NT2/D1 (cell line): ENCODE measurements at places on chromosomes 12 and 14.
A peak's percentile ranks its signal among the peaks of the same experiment; 100 is the strongest.

DNA sequence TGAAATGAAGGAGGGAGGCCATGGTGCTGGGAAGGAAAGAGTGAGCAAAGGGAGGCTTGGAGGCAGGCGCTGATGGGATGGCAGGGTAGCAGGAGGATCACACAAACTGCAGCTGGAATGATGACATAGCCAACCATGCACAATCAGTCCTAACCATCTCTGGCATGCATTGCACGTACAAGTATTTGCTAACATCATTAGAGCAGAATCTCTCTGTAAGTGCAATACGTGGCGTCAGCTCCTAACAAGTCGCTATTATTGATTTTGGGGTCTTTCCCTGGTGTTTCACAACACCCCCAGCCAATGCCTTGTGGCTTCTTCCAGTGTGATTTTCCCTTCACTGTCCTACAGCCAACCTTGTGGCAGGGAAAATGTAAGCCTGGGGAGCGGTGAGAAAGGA is 18.5 kb downstream of the BDKRB1 start:
- no peak for DNase-seq

DNA sequence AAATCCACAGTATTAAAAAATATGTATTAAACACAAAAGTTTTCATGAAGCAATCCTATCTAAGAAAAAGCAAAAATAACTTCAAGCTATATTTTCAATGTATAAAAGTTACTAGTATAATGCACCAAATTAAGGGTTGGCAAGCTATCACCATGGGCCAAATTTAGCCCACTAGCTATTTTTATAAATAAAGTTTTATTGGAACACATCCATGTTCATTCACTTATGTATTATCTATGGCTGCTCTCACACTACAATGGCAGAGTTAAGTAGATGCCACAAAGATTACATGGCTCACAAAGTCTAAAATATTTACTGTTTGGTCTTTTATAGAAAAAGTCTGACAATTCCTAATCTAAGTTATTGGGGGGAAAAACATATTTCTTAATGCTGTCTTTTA is 17.6 kb downstream of the KLHL28 start:
- DNase-seq: no peak

GRCh38 chr14:76289276-76289675 is 86.7 kb upstream of the ESRRB start:
- DNase-seq: no peak

- no peak for DNase-seq
These were observed 34.4 kb downstream of the RAD52 start for GRCh38 chr12:915090-915489.

DNA sequence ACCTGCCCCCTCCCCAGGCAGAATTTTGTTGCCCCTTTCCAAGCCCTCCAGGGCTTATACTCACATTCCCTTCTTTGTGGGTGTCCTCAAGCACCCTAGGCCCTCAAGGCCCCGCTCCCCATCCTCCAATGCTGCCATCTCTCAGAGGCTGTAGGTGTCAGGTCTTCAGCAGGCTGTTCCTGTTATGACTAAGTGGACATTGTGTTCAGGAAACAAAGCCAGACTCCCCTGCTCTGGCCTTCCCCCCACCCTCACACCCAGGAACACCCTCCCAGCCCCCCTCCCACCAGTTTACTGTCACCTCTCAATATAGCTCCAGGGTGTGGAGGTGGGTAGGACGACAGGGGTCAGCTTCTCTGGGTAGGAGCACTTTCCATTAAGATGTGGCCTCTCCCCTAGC is 1.4 kb upstream of the MYH6 start:
- no peak for DNase-seq

GRCh38 chr12:109461846-109462756 is 15.0 kb downstream of the KCTD10 start:
- DNase-seq: no peak

- peak; percentile 71 for DNase-seq
These were observed 12.9 kb downstream of the GLRX5 start for GRCh38 chr14:95547626-95548327.

DNA sequence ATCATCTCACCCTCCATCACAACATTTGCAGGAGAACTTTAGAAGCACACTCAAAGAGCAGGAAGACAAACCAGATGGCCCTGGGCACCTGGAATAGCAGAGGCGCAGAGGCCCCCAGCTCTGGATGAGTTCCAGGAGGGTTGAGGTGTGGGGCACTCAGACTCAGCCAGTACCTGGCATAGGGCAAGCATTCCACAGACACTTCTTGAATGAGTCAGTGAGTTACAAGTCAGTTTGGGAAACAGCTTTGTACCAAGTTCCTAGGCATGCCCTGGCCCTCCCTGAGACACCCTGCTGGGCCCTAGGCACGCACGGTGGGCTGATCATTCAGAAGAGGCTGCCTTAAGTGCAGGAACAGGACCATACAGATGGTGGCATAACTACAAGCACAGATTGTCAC is 54.3 kb downstream of the MAP3K9 start:
- DNase-seq: no peak

GRCh38 chr12:99911967-99912366 is 72.8 kb downstream of the ANKS1B start:
- DNase-seq: no peak

GRCh38 chr14:91770185-91770584 is 38.3 kb upstream of the CATSPERB start:
- DNase-seq: no peak

- no peak for DNase-seq
These were observed 760 bp downstream of the ACTN1 start for GRCh38 chr14:68978172-68978911.
